ENCODE measurements at places on chromosomes 1 and 21. TPM values are rescaled to one million over a fixed set of nuclear protein-coding genes. Genes with fewer than 3 reads are reported as not detected.

The RNPC3 gene
- total RNA-seq = 22.6 TPM

The CA14 gene
- not detected for total RNA-seq

The ANGPTL3 gene
- not detected for total RNA-seq

The METTL13 gene
- 53.0 TPM for total RNA-seq

The CNR2 gene
- 0.05 TPM for total RNA-seq

The RSPH1 gene
- total RNA-seq = 0.33 TPM

The OR6N1 gene
- total RNA-seq = not detected
